Sciatic nerve (tissue), 2 donors: ENCODE measurements at places on chromosomes 5 and 9. TPM values are rescaled to one million over a fixed set of nuclear protein-coding genes. Genes with fewer than 3 reads are reported as not detected.

HRCT1 gene
- total RNA-seq, result 4.5 TPM

IL4 gene
- not detected for total RNA-seq

FGF10 gene
- total RNA-seq, result 13.1 TPM

AK6 gene
- 37.7 TPM for total RNA-seq

MEGF10 gene
- total RNA-seq, result 8.2 TPM

NEURL1B gene
- total RNA-seq, result 53.7 TPM

GRXCR2 gene
- total RNA-seq, result not detected
